ENCODE measurements at places on chromosomes 12 and 14.

DNA sequence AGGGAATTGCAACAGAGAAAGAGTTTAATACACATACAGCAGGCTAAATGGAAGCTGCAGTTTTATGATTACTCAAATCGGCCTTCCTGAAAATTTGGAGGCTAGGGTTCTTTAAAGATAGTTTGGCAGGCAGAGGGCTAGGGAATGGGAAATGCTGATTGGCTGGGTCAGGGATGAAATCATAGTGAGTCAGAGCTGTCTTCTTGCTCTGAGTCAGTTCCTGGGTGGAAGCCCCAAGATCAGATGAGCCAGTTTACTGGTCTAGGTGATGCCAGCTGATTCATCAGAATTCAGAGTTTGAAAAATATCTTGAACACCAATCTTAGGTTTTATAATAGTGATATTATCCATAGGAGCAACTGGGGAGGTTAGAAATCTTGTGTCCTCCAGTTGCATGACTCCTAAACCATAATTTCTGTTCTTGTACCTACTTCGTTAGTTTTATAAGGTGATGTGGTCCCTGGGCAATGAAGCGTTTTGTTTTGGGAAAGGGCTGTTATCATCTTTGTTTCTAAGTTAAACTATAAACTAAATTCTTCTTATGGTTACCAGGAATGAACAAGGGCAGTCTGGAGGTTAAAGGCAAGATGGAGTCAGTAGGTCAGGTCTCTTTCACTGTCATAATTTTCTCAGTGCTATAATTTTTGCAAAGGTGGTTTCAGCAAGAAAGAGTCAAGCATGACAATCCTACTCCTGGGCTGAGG lies 257.8 kb upstream of the CCDC196 start:
- no peak for DNase-seq

GRCh38 chr12:117100251-117100650 lies 1.0 kb upstream of the TESC start:
- no peak for DNase-seq

DNA sequence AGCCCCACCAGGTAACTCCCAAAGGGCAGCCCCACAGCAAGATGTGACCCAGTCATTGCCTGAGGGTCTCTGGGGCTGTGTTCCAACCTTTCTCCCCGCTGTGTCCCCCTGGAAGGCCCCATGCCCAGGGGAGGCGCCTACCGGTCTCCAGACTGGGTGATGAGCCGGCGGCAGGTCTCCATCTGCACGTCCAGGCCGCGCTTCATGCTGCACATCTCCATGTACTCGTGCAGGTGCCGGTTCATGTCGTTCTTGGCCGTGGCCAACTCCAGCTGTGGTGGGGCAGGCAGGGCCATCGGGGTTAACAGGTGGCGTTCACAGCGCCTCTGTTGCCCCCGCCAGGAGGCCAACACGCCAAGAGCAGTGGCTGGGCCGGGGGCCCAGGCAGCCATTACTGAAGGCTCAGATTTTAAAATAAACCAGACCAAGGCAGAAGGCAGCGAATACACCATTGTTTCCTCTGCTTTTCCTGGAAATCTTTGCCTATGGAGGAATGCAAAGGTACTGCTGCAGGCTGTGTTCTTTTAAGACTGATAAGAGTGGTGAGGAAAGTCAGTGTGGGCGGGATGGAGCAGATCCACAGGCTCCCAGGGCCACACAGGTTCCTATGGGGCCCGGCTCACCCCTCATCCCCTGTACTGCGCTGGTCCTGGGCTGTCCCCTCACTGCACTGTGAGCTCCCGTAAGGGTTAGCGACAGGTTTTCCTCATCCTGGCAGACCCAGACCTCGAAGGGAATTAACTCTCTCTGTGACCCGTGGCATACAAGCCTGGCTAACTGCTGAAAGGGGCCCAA lies 7.3 kb downstream of the GAPDH start:
- DNase-seq: no peak

GRCh38 chr12:9662488-9662887 lies 7.0 kb upstream of the CLEC2D start:
- no peak for DNase-seq

DNA sequence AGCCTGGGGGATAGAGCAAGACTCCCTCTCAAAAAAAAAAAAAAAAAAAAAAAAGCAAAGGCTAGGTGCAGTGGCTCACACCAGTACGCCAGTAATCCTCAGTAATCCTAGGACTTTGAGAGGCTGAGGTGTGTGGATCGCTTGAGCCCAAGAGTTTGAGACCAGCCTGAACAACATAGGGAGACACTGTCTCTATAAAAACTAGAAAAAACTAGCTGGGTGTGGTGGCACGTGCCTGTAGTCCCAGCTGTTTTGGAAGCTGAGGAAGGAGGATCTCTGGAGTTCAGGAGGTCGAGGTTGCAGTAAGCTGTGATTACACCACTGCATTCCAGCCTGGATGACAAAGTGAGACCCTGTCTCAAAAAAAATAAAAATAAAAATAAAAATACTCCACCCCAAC lies 8.9 kb upstream of the RBM25 start:
- no peak for DNase-seq

- no peak for DNase-seq
These were observed 398.0 kb upstream of the FAR2 start for GRCh38 chr12:28750946-28751685.

GRCh38 chr14:100150932-100151587 lies 8.4 kb downstream of the DEGS2 start:
- no peak for DNase-seq

- no peak for DNase-seq
These were observed at the start of gene IGFBP6 for GRCh38 chr12:53097564-53098353. Gene IGFBP6, plus strand, starts transcription at chr12:53097667. Its CDS starts 51 bp downstream, at chr12:53097718.

- DNase-seq: no peak
These were observed 8.5 kb upstream of the CDC42BPB start for GRCh38 chr14:103065861-103066260.

DNA sequence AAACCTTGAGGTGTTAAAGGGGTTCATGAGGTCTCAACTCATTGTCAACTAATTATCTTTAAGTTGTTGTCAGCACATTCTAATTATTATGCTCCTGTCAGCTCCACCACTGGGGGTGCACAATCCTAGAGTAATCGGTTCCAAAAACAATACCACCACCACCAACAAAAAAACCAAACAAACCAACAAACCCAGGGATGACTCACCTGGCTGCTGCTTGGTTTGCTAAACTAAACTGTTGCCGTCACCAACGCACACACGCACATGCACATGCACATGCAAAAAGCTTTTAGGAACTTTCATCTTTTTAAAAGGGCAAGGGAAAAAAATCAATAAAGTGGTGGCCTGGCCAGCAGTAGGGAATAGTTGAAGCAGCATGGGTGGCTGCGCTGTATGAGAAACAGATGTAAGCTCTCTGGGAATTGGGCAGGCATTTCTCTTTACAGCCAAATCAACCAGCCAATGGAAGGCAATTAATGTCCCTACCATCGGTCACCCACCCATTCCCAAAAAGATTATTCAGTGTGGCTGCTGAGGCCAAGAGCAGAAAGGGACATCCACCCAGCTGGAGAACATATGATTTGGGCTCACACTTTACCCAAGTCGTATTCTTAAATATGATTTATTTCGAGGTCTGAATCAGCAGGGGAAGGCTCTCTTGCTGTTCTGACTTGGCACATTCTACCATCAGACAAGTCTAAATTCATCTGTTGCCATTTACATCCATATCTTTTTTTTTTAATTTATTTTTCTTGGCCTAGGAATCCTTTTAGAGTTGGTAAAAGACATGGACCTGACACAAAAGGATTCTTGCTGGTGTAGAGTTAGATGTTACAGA lies 20.0 kb downstream of the TMEM30B start:
- no peak for DNase-seq

- no peak for DNase-seq
These were observed 145.3 kb downstream of the SSPN start for GRCh38 chr12:26340649-26341048.

- DNase-seq: no peak
These were observed 72.7 kb downstream of the NOVA1 start for GRCh38 chr14:26525085-26525484.

GRCh38 chr14:28704153-28704552 lies 62.4 kb upstream of the FOXG1 start:
- no peak for DNase-seq
